Thymus (tissue), 14 donors: ENCODE measurements at places on chromosomes 7 and 10. TPM values are rescaled to one million over a fixed set of nuclear protein-coding genes. Genes with fewer than 3 reads are reported as not detected.

VAX1 gene
- total RNA-seq = not detected

IL6 gene
- 0.24 TPM for total RNA-seq

GPR15LG gene
- 0.38 TPM for total RNA-seq

ADRB1 gene
- 0.14 TPM for total RNA-seq

TFPI2 gene
- 12.5 TPM for total RNA-seq

ABCB1 gene
- total RNA-seq = 6.7 TPM

ACSM6 gene
- total RNA-seq = 5.1 TPM

IQUB gene
- 0.14 TPM for total RNA-seq

TSPAN13 gene
- total RNA-seq = 10.5 TPM

ITIH2 gene
- total RNA-seq = 0.19 TPM

IDE gene
- 15.9 TPM for total RNA-seq

OPTN gene
- total RNA-seq = 23.6 TPM

CHAT gene
- 0.09 TPM for total RNA-seq

CAMK2B gene
- 0.85 TPM for total RNA-seq

C10orf90 gene
- total RNA-seq = 0.38 TPM

CLIP2 gene
- total RNA-seq = 5.6 TPM

ACSL5 gene
- 13.0 TPM for total RNA-seq

HSPA12A gene
- 1.7 TPM for total RNA-seq

NEUROD6 gene
- not detected for total RNA-seq

RELN gene
- total RNA-seq = 0.28 TPM

ATRNL1 gene
- total RNA-seq = 3.4 TPM

MYOF gene
- total RNA-seq = 6.4 TPM

PRSS2 gene
- 1.8 TPM for total RNA-seq

CTTNBP2 gene
- total RNA-seq = 0.94 TPM

WASL gene
- 3.6 TPM for total RNA-seq

CDK1 gene
- total RNA-seq = 133 TPM

ELOVL3 gene
- total RNA-seq = 0.19 TPM

RSPH10B gene
- total RNA-seq = not detected

NFE2L3 gene
- total RNA-seq = 39.3 TPM

OPALIN gene
- under 0.01 TPM for total RNA-seq

SLC26A5 gene
- 0.05 TPM for total RNA-seq

FAM241B gene
- total RNA-seq = 1.0 TPM

IGFBP1 gene
- 0.05 TPM for total RNA-seq

ATP5MK gene
- total RNA-seq = 464 TPM

MAGI2 gene
- total RNA-seq = 0.42 TPM

LRRC61 gene
- total RNA-seq = 17.2 TPM

TFR2 gene
- 0.80 TPM for total RNA-seq

TUBB8 gene
- total RNA-seq = 0.05 TPM

TMEM236 gene
- total RNA-seq = 0.24 TPM

KNDC1 gene
- total RNA-seq = 0.19 TPM

H2BK1 gene
- not detected for total RNA-seq

BLOC1S2 gene
- 49.9 TPM for total RNA-seq

HMX3 gene
- not detected for total RNA-seq

ADAP1 gene
- total RNA-seq = 6.2 TPM

OR2A42 gene
- total RNA-seq = not detected

MMP21 gene
- total RNA-seq = not detected

TAS2R3 gene
- total RNA-seq = 0.52 TPM

LRRC18 gene
- total RNA-seq = 0.05 TPM

MBL2 gene
- 0.05 TPM for total RNA-seq

ATG9B gene
- total RNA-seq = 1.6 TPM

UTF1 gene
- total RNA-seq = not detected

GPR146 gene
- total RNA-seq = 2.7 TPM

OR13A1 gene
- total RNA-seq = 0.28 TPM

OR6V1 gene
- total RNA-seq = not detected

PKD1L1 gene
- 0.19 TPM for total RNA-seq

NANOS1 gene
- 0.52 TPM for total RNA-seq

NODAL gene
- total RNA-seq = 0.28 TPM

AGAP5 gene
- 3.7 TPM for total RNA-seq

PNLIPRP2 gene
- total RNA-seq = not detected
